SW480 (cell line): ENCODE measurements at places on chromosomes 5 and 9.

- DNase-seq: no peak
Measured at GRCh38 chr9:92457576-92457975, 24.7 kb downstream of the ASPN start.

DNA sequence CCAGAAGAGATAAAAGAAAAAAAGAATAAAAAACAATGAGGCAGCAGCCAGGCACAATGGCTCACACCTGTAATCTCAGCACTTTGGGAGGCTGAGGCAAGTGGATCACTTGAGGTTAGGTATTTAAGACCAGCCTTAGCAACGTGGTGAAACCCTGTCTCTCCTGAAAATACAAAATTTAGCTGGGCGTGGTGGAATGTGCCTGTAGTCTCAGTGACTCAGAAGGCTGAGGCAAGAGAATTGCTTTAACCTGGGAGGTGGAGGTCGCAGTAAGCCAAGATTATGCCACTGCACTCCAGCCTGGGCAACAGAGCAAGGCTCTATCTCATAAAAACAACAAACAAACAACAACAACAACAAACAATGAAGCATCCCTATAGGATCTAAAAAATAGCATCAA is 121.5 kb downstream of the HMHB1 start:
- no peak for DNase-seq

GRCh38 chr5:164909673-164910072 is 1404.3 kb downstream of the MAT2B start:
- DNase-seq: no peak

DNA sequence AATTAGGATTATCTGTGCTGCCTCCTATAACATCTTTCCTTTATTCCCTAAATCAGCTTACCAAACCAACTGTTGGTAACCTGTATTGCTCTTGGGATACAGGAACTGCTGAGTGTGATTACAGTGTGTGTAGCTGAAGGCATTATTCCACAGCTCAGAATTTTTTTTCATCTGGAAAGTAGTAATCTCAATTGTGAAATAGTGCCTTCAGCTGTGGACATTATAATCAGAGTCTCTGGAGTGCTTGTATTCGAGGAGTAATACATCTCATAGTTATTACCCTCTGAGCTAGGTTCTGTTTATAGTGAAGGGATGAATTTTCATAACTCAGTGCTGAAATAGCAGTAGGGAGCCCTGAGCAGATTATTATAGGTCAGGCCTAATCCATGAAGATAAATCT is 199.5 kb downstream of the MAST4 start:
- DNase-seq: no peak

DNA sequence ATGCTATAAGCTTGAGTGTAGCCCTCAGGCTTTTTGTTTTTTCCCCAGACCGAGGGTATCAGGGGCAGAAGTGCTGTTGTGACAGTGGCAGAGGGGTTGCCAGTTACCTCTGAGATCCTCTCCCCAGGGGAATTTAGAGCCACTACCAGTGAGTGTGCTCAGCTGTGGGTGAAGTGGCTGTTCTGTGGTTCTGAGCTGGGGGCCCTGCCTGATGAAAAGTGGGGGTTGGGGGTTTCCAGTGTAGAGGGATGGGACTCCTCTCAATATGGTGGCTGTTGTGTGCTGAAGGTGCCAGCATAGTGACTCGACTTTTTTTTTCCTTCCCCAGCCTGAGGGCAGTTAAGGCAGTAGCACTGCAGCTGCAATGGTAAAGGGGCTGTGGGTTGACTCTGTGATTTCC is 506.7 kb downstream of the TMEM232 start:
- DNase-seq: no peak

- no peak for DNase-seq
Measured at GRCh38 chr5:102295534-102296177, 428 bp downstream of the SLCO4C1 start.

- DNase-seq: no peak
Measured at GRCh38 chr9:6440405-6440804, 27.4 kb downstream of the UHRF2 start.

DNA sequence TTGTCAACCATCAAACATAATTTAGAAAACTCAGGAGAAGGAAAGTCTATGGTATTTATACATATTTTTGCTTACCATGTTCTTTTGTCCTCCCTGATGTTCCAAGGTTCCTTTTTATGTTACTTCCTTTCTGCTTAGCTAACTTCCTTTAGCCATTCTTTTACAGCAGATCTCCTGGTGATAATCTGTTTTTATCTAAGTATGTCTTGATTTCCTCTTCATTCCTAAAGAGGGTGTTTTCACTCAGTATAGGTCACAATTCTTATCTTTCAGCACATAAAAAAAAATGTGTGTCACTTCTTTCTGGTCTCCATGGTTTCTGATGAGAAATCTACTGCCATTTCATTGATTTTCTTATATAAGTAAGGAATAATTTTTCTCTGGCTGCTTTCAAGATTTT is 384.4 kb upstream of the PDE4D start:
- no peak for DNase-seq

- no peak for DNase-seq
Measured at GRCh38 chr9:130042406-130042884, 544 bp downstream of the FNBP1 start.

GRCh38 chr5:5209089-5209488 is 69.0 kb downstream of the ADAMTS16 start:
- DNase-seq: no peak

DNA sequence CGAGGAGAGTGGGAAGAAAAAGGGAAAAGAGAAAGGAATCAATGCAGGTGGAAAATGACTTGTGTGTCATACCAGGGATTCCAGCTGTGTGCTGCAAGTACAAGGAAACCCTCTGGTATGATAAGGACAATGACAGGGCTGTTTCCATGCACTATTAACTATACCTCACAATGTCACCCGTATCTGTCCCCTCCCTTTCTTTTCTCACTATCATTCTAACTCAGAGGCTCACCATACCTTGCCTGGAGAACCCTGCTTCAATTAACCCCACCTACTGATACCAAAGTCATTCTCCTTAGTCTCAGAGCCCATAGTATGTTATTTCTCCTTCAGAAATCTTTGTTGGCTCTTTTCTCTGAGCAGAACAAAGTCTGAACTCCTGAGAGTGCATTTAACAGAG is 236.2 kb upstream of the NREP start:
- DNase-seq: no peak

DNA sequence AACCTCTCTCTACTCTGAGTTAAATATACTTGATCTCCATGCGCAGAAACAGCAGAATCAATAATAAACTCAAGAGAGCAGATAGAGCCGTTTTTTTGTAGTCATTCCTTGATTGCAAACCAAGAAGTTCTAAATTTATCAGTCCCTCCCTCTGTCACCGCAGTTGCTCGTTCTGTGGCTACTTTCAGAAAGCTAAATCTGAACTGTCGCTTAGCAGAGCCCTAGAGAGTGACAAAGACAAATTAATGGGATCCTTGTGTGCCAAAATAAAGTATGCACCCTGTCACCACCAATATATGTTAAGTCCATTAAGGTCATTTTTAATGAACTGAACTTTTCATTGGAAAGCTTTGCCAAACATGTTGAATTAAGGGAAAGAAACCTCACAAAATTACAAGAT is 218.3 kb downstream of the ADAMTSL1 start:
- no peak for DNase-seq

DNA sequence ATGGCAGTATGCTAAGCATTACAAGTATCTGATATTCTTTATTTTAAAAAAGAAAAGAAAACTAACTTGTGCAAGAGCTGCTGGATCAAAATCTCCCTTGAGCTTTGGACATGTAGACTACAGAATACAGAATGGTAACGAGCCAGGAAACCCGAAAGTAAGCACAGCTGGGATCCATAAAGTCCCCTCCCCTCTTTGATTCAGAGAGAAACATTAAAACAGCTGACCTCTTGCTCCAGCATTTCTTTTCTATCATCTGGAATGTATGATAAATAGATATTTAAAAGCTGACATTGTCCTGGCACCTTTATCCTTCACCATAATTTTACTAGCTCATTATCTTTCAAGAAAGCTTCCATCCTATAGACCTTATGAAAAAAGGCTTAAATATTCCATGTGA is 28.2 kb upstream of the LPAR1 start:
- DNase-seq: no peak

- DNase-seq: no peak
Measured at GRCh38 chr5:39226100-39226451, 6.7 kb upstream of the FYB1 start.

- peak; percentile 75 for DNase-seq
Measured at GRCh38 chr5:10354048-10354872, 765 bp downstream of the MARCHF6 start.

DNA sequence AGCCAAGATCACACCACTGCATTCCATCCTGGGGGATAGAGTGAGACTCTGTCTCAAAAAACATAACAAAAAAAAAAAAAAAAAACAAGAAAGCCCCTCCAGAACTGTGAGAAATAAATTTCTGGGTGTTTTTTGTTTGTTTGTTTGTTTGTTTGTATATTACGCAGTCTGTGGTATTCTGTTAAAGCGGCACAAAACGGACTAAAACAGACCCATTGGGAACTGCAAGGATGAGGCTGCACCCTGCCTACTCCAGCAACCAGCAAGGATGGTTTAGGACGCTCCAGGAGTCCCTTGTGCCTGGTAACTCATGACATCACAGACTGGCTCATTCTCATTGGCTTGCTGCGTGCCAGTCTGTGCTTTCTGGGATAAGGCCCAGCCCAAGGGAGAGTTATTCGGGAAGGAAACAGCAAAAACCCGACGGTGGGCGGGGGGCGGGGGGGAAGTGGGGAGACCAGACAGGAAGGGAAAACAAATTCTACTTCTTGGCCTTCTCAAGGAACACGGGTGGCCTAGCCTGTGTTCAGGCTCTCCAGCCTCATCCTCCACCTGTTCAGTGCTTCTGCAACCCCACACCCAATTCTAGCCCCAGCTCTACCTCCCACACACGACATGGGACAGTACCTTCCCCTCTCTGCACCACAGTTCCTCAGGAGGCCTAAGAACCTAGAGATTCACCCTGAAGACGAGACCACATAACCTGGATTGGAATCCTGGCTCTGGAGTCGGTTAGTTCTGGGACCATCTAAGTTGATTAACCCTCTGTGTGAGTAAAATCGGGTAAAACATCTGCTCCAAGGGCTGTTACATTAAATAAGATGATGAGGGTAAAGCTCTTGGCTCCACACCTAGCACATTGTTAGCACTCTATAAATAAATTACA is 2.8 kb downstream of the CD74 start:
- DNase-seq: peak; percentile 91

GRCh38 chr9:121859646-121860045 is 208.2 kb downstream of the DAB2IP start:
- DNase-seq: no peak

DNA sequence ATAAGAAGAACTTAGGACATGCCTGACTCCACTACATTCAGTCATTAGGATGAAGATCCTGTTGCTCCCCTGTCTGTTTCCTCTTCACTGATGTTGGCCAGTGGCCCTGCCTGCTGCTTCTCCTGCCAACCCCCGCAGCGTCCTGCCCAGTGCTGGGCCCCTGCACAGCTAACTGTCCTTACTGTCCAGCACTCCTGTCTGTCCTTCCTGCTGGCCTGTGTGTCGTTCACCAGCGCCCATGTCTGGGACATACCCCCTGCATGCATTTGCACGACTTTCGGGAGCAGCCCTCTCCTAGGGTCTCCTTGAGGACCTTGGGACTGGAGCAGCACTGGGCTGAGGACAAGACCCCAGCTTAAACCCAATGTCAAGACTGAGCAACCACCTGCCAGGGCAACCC is 547.6 kb downstream of the BNC2 start:
- no peak for DNase-seq

- DNase-seq: no peak
Measured at GRCh38 chr5:144422018-144422727, 251.5 kb downstream of the KCTD16 start.

DNA sequence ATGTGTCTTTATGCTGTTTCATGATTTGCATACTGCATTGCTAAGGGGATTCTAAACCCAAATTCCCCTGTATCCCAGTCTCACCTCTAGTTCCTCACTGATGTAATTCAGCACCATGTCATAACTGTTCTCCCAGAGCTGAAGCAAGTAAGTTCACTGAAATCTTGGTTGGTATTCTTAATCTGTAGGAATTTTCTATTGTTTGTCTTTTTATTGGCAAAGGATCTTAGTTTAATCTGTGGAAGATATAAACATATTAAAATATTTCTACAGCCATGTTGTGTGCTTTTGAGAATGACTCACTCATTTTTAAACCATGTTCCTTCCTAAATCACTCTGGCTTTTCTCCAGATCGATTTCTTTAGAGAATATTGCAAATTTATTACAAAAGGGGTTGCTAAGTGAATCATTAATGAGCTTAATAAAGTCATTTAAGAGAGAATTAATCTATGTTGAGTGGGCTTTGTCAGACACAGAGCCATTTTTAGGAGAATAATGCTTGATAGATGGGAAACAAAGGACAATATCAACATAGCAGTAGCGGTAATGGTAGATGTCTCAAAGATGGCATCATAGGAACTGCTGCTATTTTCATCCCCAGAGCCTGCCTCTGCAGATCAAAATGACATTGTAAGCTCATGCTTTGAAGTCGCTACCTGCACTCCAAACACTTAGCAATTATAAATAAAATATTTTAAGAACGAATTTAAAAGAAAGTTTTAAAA is 110.0 kb downstream of the ENC1 start:
- DNase-seq: no peak

DNA sequence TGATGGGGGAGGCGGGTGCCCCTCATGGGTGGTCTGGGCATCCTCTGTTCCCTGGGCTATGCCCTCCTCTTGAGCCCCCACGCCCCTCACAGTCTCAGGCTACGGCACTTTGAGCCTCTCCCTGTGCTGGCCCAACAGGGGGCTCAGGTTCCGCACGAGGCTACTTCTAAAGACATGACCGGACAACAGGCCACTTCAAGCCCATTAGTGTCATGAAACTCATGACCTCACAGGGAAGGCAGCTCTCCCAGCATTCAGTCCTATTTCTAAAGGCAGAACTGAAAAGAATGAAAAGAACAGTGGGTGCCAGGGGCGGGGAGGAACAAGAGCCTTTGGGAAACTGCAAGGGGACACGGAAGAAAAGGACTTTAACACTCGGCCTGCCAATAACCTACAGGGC is 45.0 kb downstream of the COL23A1 start:
- no peak for DNase-seq

DNA sequence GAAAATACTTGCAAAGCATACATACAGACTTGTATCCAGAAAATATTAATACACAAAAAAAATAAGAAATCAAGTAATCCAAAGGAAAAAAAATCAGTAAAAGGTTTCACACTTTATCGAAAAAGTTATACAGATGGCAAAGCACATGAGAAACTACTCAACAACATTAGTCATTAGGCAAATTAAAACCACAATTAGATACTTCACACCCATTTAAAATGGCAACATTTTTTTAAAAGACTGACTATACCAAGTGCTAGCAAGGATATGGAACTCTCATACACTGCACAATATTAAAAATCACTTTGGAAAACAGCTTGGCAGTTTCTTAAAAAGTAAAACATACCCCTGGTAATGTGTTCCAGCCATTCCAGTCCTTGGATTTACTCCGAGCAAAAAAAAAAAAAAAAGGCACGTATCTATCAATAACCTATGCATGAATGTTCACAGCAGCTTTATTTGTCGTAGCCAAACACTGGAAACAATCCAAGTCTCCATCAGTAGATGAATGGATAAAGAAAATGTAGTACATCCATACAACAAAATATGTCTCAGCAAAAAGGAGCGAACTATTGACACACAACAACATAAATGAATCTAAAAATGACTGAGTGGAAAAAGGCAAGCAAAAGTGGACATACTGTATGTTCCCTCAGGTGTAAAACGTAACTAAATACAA is 66.0 kb downstream of the GNAQ start:
- no peak for DNase-seq

GRCh38 chr5:91252916-91253315 is 130.2 kb downstream of the ARRDC3 start:
- no peak for DNase-seq

- DNase-seq: no peak
Measured at GRCh38 chr5:167644619-167645018, 646.8 kb upstream of the WWC1 start.
